CD4-positive, alpha-beta T cell (primary cell): ENCODE measurements at places on chromosomes 12 and 14.

DNA sequence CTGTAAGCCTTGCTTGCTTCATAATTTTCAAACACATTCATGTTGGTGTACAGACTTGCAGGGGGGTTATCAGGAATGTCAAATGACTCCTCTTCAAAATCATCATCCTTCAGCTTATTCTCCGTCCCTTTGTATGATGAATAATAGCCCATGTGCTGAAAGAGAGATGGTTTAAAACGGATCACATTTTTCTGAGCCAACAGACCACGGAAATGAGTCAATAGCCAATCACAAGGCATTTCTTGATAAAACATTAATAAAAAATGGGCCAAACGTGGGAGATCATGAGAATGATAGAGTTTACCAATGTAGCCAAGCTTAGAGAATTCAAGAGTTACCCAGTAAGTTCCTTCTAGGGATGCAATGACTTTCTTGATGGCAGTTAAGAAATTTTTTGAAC lies 105.5 kb downstream of the NTS start:
- no peak for DNase-seq

GRCh38 chr14:24368562-24369252 lies 723 bp downstream of the NFATC4 start:
- no peak for DNase-seq

DNA sequence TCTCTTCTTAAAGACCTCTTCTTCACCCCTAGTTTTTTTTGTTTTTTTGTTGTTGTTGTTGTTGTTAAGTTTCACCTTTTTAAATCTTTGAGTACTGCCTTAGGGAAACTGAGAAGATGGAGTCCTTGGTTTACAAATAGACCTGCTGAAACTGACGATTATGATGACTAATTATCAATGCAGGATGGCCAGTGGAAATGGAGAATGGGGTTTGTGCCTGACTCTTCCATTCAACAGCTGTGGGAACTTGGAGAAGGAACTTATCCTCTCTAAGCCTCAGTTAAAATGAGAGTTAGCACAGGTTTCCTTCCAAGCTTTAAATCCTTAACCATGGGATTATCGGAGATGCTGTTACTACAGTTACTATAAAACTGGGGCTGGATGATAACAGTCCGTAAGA lies 66.7 kb upstream of the PNMA1 start:
- no peak for DNase-seq

DNA sequence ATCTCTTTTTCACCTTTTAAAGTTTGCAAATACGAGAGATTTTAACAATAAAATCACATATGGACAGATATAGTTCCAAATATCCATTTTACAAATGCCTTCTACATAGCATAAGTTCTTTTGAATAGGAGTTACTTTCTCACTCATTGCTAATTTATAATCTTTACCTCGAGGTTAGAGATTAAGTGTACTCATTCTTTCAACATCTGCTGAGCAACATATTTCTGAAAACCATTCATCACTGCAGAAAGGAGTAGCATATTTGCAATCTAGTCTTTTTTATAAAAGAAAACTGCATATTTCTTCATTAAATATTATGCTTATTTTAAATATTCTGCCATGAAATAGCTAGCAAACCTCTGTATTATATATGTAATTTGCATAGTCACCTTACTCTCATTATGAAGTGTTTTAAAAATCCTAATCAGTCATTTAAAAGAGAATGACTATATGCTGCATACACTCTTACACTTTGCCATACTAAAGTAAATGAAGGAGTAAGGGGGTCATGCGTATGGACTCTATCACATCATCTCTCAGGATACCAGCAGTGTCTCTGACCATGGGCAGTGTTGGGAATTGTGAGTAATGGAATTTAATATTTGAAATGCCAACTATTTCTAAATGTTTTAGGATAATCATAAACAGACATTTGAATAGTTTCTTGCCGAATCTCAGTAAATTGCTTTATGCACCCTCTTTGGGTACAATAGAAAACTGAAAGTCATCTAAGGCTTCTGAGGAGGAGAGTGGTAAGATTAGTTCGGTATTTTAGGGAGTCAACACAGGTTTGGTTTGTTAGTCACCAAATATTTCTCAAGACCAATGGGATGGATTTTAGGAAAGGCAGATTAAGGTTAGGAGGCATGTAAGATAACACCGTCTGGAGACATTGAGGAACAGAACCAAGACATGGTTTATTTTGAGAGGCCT lies 524.8 kb upstream of the ATP2B1 start:
- no peak for DNase-seq

DNA sequence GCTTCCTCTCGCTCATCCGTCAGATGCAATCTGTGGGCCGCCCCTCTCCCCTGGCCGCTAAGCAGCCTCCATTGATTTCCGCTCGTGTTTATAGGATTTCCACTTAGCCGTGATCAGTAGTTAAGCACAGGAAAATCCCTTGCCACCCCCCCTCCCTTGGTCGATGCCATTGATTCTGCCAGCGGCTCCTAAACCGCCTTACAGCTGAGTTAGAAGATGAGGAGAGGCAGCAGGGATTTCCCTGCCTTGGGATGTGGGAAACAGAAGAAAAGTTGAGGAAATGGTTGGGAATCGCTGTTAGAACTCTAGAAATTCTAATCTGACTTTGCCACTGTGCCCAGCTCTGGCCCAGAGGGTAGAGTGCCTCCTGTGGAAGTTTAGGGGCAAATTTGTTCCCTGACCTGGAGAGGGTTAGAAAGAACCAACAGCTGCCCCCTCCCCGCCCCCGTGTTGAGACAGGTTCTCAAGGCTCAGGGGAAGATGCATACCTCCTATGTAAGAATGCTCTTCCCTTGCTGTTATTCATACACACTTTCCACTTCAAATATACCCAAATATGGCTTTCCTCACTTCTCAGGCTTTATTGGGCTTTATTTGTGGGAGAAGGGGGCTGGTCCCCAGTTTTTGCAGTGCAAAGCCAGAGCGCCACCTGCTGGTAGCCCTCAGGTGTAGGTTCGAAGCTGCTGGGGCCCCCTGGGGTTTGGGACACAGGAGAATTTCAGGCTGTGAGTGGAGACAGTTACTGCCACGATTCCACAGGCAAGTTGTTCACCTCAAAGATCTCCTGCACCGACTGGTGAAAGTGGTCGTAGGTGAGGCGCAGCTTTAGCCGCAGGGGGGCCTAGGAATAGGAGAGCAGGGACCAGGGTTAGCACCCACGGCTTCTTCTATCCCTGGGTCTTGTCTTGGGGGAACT lies 3.2 kb downstream of the THTPA start:
- peak; percentile 78 for DNase-seq

GRCh38 chr14:38187528-38187927 lies 20.2 kb upstream of the SSTR1 start:
- no peak for DNase-seq

GRCh38 chr14:72774894-72775620 lies 118.8 kb downstream of the DPF3 start:
- no peak for DNase-seq

DNA sequence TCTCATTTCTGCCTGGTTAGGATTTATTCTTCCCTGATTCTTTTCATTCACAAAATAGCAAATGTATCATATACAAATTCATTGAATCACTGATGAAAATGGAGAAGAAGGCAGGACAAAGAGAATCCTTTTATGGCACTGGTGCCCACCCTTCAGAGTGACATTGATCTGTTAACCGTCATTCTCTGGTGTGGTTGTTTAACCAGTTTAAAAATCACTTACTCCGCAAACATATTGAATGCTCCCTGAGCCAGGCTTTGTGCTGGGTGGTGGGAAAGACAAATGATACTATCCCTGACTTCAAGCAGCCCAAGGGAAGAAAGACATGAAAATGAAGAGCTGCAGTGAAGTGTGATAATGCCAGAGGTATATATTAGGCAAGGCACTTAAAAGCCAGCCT lies 187.5 kb upstream of the SLC38A2 start:
- DNase-seq = no peak

- DNase-seq = no peak
These were observed 7.5 kb upstream of the KLHL42 start for GRCh38 chr12:27772328-27773049.

GRCh38 chr14:65849091-65849490 lies 436.6 kb downstream of the FUT8 start:
- no peak for DNase-seq

DNA sequence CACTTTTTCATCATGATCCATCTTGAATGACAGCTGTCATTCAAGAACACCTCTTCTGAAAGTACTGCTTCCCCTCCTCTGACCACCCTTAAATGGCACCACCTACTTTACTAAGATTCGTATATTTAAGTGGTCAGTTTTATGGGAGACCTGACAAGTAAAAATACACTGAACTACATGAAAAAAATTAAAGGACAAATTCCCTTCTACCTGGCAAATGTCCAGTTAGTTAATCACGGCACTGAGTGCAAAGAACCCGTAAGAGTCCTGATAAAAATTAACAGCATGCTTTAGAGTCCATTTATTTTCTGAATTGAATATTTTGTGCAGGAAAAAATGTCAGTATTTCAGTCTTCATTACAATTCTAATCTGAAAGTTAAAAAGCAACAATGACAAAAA lies 48.7 kb downstream of the SETD3 start:
- DNase-seq = no peak

GRCh38 chr14:78157494-78158437 lies 12.4 kb upstream of the NRXN3 start:
- no peak for DNase-seq

DNA sequence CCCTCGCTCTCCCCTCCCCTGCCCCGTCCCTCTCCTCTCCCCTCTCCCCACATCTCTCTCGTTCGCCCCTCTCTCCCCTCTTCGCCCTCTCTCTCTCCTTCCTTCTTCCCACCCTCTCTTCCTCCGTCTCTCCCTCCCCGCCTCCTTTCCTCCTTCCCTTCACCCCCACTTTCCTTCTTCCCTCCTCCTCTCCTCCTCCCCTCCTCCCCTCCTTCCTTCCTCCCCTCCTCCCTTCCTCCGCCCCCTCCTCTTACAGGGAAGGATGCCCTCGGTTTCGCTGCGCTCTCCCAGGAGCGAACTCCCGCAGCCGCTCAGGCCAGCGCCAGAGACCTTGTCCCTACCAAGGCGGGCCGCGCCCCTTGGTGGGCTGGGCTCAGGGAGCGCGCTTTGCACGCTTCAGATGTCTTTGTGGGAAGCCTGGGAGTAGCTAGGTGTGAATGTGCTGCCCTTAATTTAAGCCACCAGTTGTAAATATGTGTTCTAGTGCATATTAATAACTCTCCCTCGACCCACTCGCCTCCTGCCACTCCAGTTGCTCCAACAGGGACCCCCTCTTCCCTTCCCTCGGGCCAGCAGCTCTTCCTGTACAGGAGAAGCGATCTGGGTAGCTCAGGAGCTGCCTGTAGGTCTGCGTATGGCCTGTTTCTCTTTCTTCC lies 13.3 kb upstream of the MAP3K9 start:
- DNase-seq = no peak

- DNase-seq = no peak
These were observed at the start of gene PDE3A for GRCh38 chr12:20368114-20368650. TSS of gene PDE3A (plus strand) at chr12:20368537. CDS start at chr12:20369285, 748 bp downstream.

DNA sequence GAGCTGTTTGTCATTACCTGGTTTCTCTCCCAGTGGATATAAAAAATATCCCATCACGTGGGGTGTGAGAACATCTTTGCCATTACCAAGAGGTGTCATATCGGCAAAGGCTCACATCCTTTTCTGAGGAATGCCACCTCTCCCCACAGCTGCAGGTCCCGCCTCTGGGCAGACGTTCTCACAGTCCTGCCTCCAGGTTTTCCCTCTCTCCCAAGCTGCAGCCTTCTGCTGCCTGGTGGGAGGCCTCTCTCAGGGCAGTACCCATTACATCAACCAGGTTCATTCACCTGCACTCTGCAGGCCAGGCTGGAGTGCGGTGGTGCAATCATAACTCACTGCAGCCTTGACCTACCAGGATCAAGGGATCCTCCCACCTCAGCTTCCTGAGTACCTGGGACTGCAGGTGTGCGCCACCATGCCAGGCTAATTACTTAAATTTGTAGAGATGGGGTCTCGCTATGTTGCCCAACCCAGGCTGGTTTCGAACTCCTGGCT lies 15.0 kb upstream of the TMEM119 start:
- DNase-seq = no peak

GRCh38 chr14:93462479-93462878 lies 31.7 kb downstream of the UNC79 start:
- no peak for DNase-seq

- no peak for DNase-seq
These were observed 271.2 kb downstream of the TMEM121 start for GRCh38 chr14:105797546-105797945.

GRCh38 chr12:21543151-21543550 lies 17.1 kb downstream of the SPX start:
- no peak for DNase-seq

- DNase-seq = no peak
These were observed 10.9 kb upstream of the TESC start for GRCh38 chr12:117109943-117110635.

DNA sequence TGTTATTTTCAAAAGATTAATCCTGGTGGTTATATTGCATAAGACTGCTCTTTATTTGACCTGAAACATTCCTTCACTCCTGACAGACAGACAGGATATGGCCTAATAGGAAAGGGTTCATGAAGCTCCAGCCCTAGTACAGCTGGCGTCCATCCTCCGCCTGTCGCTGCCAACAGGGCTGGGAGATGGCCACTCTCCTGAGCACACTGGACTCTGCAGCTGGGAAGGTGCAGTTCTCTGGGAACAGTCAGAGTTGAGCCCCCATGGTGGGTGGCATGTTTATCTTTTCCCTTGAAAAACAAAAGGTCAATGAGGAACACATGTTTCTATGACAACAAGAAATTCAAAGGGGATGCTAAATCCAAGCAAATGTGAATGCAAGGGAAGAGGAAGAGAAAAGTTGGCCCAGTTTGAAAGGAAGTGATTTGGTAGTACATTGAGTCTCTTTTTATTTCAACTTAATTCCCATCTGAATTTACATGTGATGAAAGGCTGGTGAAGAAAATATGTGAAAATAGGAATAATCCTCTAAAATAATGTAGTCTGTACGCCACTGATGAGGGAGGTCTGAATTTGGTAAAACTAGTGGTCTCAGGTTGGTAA lies 89.9 kb upstream of the DCN start:
- DNase-seq = no peak

DNA sequence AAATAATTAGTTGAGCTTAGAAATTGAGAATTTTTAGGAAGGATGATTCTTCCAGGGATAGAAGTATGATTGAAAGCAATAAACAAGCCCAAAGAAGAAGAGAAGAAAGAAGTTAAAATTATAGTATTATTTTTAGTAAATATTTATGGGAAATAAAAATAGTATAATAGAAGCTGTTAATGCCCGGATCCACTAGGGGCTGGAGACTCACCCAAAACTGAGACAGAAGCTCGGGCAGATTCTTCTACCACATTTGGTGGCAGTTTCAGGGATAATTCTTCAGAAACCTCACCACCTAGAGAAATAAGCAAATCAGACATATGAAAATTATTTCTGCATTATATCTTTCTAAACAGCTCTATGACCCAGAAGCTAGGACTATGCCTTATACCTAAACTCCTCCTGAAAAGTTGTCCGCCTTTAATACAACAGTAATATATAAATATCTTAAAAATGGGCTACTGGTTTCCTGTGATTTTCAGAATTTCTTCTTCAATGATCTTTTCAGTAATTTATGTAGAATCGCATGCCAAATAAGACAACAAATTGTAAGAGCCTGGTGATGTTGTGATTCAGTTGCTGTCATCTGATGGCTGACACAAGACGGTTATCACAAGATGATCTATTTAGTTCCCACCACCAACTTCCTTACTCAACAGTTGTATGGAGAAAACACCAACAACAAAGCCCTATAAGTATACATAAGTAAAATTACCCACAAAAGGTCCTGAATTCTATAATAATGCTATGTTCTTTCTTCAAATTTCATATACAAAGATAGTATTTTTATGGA lies 35.6 kb downstream of the A2M start:
- DNase-seq = no peak

GRCh38 chr14:49972131-49972671 lies 79.3 kb downstream of the ARF6 start:
- DNase-seq = no peak

GRCh38 chr12:109777544-109777943 lies 55.7 kb downstream of the TRPV4 start:
- DNase-seq = peak; percentile 54

- no peak for DNase-seq
These were observed 391.1 kb downstream of the LRIG3 start for GRCh38 chr12:58529114-58529665.
